WTC11 (cell line): ENCODE measurements at places on chromosomes 3 and 15. TPM values are rescaled to one million over a fixed set of nuclear protein-coding genes. Genes with fewer than 3 reads are reported as not detected.

- peaks cover 4% of the 10 kb centered on the region for H3K36me3 ChIP-seq
- H3K27ac ChIP-seq: no peak overlapping the region
- no peak for DNase-seq
- H3K27me3 ChIP-seq: peaks cover 96% of the 10 kb centered on the region
- H3K4me3 ChIP-seq: peak overlapping the region; percentile 60
These were observed 5.0 kb upstream of the SKOR1 start for GRCh38 chr15:67820122-67820991.

GRCh38 chr3:70065696-70066253 lies 66.2 kb downstream of the SAMMSON start:
- H3K36me3 ChIP-seq: no peaks in the 10 kb centered on the region
- peaks cover 48% of the 10 kb centered on the region for H3K4me1 ChIP-seq
- no peaks in the 10 kb centered on the region for H3K27me3 ChIP-seq
- no peak overlapping the region for H3K4me3 ChIP-seq

- no peaks in the 10 kb centered on the region for H3K36me3 ChIP-seq
- peak overlapping the region; percentile 73; the same call in 1 of the 2 replicates for H3K27ac ChIP-seq
- H3K4me1 ChIP-seq: peaks cover 51% of the 10 kb centered on the region
- no peaks in the 10 kb centered on the region for H3K27me3 ChIP-seq
These were observed 44.7 kb downstream of the TCF12 start for GRCh38 chr15:56963126-56963525.

DNA sequence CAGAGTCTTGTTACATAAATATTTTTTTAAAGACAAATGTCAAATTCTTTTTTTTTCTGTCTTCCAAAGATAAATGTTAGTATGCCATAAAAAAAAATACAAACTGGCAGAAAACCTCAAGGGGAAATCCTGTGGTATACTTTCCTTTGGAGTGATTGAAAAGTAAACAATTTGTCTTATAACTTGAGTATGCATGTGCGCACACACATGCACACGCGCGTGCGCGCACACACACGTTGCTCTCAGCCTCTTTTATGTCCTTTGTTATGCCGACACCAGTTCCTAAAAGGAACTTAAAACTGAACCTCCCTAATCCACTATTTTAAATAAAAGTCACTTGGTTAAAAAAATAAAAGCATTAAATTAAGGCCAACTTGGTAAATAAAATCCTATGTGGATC lies 58.1 kb downstream of the TGFBR2 start:
- no peaks in the 10 kb centered on the region for H3K27me3 ChIP-seq
- 0 out of 2 replicates have a peak overlapping the region, but pooled peaks have one; percentile 83 for H3K27ac ChIP-seq
- peaks cover 78% of the 10 kb centered on the region for H3K4me1 ChIP-seq
- H3K36me3 ChIP-seq: peaks cover 10% of the 10 kb centered on the region

DNA sequence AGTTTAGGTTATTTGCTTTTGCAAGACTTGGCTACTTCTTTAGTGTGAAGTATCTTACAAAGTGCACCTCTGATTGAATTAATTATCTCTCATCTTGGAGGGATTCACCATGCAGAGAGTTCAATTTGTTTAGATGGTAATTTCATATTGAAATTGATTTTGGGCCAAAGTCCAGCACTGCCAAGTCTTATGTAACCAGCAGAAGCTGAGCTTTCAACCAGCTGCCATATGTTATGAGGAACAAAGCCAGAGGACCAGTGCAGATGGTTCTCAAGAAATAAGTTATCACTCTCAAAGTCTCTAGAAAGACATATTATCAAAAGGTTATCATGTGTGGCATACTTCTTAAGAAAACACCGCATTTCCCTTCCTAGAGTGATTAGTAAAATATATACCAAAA lies 29.0 kb downstream of the ABHD6 start:
- no peaks in the 10 kb centered on the region for H3K4me1 ChIP-seq
- DNase-seq: no peak
- H3K36me3 ChIP-seq: no peaks in the 10 kb centered on the region
- no peak overlapping the region for H3K4me3 ChIP-seq
- no peaks in the 10 kb centered on the region for H3K27me3 ChIP-seq

COPS2 gene
- 61.4 to 68.6 TPM (median 64.6 TPM) in 3 replicates for total RNA-seq

DNA sequence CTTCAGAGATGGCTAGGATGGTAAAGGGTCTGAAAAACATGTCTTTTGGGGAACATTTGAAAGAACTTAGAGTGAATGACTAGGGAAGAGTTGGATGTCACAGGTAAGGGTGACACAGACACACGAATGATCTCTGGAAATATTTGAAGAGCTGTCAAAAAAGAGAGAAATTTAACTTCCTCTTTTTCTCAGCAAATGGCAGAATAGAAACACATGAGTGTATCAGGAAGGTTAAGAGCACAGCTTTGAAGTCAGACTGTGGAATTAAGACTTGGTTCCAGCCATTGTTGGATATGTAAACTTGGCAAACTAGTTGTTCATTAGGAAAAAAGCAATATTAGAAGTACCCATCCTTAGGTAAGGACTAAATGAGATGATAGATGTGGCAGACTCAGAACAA lies 117.7 kb downstream of the IMPG2 start:
- H3K27me3 ChIP-seq: no peaks in the 10 kb centered on the region
- no peak overlapping the region for H3K27ac ChIP-seq
- no peak overlapping the region for H3K4me3 ChIP-seq
- no peak for DNase-seq
- H3K36me3 ChIP-seq: no peaks in the 10 kb centered on the region

DNA sequence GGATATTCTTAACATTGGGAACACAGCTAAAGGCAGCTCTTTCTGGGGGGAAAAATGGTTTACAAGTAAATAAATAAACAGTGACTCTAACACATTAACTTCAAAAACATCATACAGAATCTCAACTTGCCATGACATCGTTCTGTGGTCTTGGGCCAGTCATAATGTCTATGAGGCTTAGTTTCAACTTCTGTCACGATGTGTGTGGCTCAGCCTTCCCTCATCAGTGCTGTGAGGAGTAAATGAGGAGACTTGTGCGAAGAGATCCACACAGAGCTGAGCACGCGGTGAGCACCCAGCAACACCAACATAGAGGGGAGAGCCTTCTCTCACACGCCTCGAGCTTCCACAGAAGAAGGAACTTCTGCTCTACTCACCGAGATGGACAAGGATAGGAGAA lies 49.0 kb downstream of the DZIP1L start:
- no peak overlapping the region for H3K27ac ChIP-seq
- no peak for DNase-seq
- peaks cover 10% of the 10 kb centered on the region for H3K36me3 ChIP-seq
- no peak overlapping the region for H3K4me3 ChIP-seq

SLC12A1 gene
- total RNA-seq: 0.15 to 0.39 TPM (median 0.39 TPM) in 3 replicates

- no peak for DNase-seq
- no peaks in the 10 kb centered on the region; the same call in 1 of the 2 replicates for H3K27me3 ChIP-seq
- H3K36me3 ChIP-seq: no peaks in the 10 kb centered on the region
- no peak overlapping the region for H3K4me3 ChIP-seq
- peaks cover 13% of the 10 kb centered on the region for H3K4me1 ChIP-seq
These were observed 6.1 kb downstream of the EPB42 start for GRCh38 chr15:43214592-43215295.

GRCh38 chr15:40721701-40722100 lies 26.7 kb downstream of the RAD51 start:
- DNase-seq: no peak
- no peak overlapping the region for H3K4me3 ChIP-seq
- H3K27me3 ChIP-seq: no peaks in the 10 kb centered on the region
- peaks cover 22% of the 10 kb centered on the region for H3K36me3 ChIP-seq

- H3K4me1 ChIP-seq: peaks cover 49% of the 10 kb centered on the region
- no peak for DNase-seq
- H3K27me3 ChIP-seq: peaks cover 17% of the 10 kb centered on the region
- no peak overlapping the region for H3K27ac ChIP-seq
- H3K4me3 ChIP-seq: no peak overlapping the region
These were observed 109.1 kb downstream of the IQSEC1 start for GRCh38 chr3:12963922-12964701.

DNA sequence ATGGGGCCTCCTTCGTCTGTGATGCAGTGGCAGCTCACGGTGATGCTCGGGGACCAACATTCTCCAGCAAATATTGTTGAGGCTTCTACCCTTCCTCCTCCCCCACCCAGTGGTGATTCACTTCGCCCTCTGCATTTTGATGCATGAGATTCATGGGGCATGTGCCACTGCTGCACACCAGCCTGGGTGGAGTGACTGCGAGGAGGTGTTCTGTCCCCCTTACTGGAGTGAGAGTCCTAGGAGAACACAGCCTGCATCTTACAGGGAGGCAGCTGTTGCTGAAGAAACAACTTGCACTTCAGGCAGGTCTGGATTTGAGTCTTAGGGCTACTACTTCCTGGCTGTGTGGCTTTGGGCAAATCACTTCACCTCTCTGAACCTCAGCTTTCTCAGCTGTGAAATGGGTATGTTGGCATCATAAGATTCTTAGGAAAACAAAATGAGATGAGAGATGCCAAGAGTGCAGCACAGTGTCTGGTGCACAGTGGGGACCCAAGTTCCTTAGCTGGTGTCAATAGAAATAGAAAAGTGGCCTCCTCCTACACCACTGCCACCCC lies 10.2 kb upstream of the SKOR1 start:
- H3K36me3 ChIP-seq: peaks cover 4% of the 10 kb centered on the region
- H3K4me3 ChIP-seq: no peak overlapping the region
- no peak for DNase-seq
- H3K4me1 ChIP-seq: peaks cover 17% of the 10 kb centered on the region
- H3K27ac ChIP-seq: no peak overlapping the region

DNA sequence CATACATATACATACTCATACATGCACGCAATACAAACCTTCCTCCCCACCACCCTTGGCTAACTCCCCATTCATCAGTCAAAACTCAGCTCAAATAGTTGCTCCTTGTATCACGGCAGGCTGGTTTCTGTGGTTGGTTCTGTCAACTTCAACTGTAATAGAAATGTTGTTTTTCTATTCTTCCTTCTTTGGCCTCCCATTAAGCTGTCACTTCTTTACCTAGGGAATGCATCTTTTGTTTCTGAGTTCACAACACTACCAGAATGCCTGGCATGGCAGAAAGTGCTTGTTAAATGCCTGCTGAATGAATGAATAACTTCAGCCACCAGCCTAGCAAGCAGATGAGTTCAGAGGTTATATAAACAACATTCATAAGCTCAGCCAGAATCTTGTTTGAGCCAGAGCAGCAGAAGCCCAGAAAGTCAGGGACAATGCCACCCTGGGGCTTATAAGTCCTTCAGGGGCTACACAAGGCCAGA lies 63.1 kb downstream of the B3GALNT1 start:
- H3K4me3 ChIP-seq: no peak overlapping the region
- peaks cover 17% of the 10 kb centered on the region for H3K36me3 ChIP-seq
- H3K27ac ChIP-seq: no peak overlapping the region
- peaks cover 22% of the 10 kb centered on the region for H3K4me1 ChIP-seq
- no peak for DNase-seq

- H3K27me3 ChIP-seq: peaks cover 22% of the 10 kb centered on the region
- H3K36me3 ChIP-seq: no peaks in the 10 kb centered on the region
- peak overlapping the region; percentile 96 for H3K27ac ChIP-seq
- peaks cover 35% of the 10 kb centered on the region for H3K4me1 ChIP-seq
- DNase-seq: peak; percentile 87
These were observed 11.6 kb downstream of the XIRP1 start for GRCh38 chr3:39180546-39181346.

ISG20 gene
- total RNA-seq: 3.8 to 5.6 TPM (median 4.5 TPM) in 3 replicates

DNA sequence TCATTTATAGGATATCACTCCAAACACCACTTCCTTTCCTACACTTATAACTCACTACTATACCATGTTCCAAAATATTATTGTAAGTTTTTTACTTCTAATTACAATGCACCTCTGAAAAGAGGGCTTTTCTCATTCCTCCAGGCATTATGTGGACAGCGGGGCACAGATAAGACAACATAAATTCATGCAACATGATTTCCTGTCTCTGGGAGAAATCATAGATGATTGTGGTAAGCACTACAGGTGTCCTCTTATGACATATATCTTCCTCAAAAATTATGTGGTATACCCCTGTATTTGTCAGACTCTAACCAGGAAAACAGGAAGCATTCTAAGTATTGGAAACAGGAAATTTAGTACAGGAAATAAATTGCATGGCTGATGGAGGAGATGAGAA lies 45.7 kb upstream of the INO80 start:
- H3K27me3 ChIP-seq: no peaks in the 10 kb centered on the region
- no peak overlapping the region for H3K4me3 ChIP-seq
- H3K27ac ChIP-seq: no peak overlapping the region
- H3K4me1 ChIP-seq: no peaks in the 10 kb centered on the region

EPHA3 gene
- total RNA-seq: 0.32 to 0.74 TPM (median 0.41 TPM) in 3 replicates

GRCh38 chr15:86125775-86126174 lies 46.1 kb downstream of the AGBL1 start:
- 0 out of 2 replicates have a peak, but pooled peaks cover 2% of the 10 kb centered on the region for H3K36me3 ChIP-seq
- H3K27me3 ChIP-seq: no peaks in the 10 kb centered on the region
- no peak overlapping the region for H3K27ac ChIP-seq

- no peak overlapping the region for H3K27ac ChIP-seq
- DNase-seq: no peak
- peaks cover 23% of the 10 kb centered on the region for H3K4me1 ChIP-seq
These were observed 2.5 kb upstream of the TBC1D21 start for GRCh38 chr15:73870700-73871408.

DNA sequence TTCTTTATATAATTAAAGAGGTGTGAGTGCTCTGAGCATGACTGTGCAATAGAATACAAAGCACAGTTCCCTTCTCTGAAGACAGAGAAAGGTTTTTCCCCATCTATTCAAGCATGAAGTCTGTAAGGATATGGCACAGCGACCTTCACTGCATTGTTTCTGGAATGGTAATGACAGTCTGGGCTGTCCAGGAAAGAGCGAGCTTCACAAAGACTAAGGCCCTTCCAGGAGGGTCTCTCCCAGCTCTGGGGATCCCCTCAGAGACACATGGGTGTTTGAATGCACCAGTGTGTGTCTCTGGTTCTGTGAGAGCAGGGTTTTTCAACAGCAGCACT lies 179.9 kb upstream of the NR2E3 start:
- H3K4me1 ChIP-seq: peaks cover 47% of the 10 kb centered on the region
- H3K4me3 ChIP-seq: no peak overlapping the region

CHRFAM7A gene
- total RNA-seq: 6.2 to 8.7 TPM (median 8.2 TPM) in 3 replicates

GRCh38 chr3:194877291-194878119 lies 191.8 kb downstream of the FAM43A start:
- peaks cover 10% of the 10 kb centered on the region for H3K27me3 ChIP-seq
- no peak for DNase-seq

LCTL gene
- total RNA-seq: 2.2 to 3.2 TPM (median 3.0 TPM) in 3 replicates

DNA sequence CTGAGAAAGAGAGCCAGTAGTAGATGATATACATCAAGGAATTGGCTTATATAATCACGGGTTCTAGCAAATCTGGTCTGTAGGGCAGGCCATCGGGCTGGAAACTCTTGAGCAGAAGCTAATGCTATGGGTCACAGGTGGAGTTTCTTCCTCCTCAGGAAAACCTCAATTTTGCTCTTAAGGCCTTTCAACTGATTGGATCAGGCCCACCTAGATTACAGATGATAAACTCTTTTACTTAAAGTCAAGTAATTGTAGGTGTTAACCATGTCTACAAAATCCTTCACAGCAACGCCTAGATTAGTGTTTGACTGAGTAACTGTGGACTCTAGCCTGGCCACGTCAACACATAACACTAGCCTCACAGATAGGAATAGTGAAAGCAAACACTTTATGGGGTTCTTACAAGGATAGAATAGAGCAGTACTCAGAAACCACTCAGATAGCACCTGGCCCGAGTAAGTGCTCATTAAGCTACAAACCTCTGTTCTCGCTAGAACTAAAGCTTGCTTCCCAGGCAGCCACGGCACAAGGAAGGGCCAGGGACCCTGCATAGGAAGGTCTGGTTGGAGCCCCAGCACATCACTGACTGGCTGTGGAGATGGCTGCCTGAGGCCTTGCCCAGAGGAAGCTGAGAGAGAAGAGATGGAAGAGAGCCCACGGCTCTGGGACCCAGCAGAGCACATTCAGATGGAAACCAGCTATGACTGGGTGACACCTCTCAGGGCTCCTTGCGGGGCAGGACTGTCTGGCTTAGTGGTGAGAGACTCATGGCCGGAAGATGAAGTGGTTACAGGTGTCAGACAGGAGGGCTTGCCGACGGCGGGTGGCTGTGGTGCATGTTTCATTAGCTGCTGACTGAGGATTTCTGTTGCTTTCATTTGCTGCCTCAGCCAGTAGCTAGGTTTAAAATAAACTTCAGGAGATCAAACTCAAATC lies 202.5 kb upstream of the TLE3 start:
- H3K4me1 ChIP-seq: no peaks in the 10 kb centered on the region
- no peak overlapping the region for H3K27ac ChIP-seq
- no peaks in the 10 kb centered on the region for H3K27me3 ChIP-seq
